ENCODE measurements at places on chromosomes 2 and 18.

GRCh38 chr2:88580088-88580487 is 47.2 kb downstream of the EIF2AK3 start:
- DNase-seq: no peak

DNA sequence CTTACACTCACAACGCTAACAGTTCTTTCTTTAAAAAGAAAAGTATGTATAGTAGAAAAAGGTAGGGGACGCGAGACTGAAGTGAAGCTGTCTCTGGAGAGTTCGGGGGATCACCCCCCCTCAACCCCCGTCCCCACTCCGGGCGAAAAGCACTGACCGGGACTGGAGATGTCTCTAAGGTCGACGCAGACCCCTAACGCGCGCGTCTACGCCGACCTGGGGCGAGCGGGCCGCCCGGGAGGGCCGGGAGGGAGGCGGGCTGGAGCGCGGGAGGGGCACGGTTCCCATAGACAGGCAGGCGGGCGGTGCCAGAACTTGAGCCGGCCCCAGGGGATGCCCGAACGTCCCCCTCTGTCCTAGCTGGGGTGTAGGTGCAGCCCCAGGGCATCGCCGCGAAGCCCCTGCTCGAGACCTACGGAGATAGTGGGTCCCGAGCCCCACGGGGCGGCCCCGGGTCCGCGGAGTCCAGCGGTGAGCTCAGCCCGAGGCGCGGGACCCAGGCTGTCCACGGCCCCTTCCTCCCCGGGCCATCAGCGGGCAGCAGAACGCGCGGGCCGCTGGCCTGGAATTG is 82.2 kb downstream of the CHRNA1 start:
- DNase-seq: no peak

- no peak for DNase-seq
These were observed 3.5 kb downstream of the GPR75 start for GRCh38 chr2:53856272-53856671.

- no peak for DNase-seq
These were observed 2.8 kb downstream of the MAPK4 start for GRCh38 chr18:50562686-50563085.

GRCh38 chr2:165016772-165017411 is 61.6 kb upstream of the SLC38A11 start:
- DNase-seq: peak; percentile 45

- no peak for DNase-seq
These were observed 69.5 kb upstream of the PELI1 start for GRCh38 chr2:64213532-64214275.

DNA sequence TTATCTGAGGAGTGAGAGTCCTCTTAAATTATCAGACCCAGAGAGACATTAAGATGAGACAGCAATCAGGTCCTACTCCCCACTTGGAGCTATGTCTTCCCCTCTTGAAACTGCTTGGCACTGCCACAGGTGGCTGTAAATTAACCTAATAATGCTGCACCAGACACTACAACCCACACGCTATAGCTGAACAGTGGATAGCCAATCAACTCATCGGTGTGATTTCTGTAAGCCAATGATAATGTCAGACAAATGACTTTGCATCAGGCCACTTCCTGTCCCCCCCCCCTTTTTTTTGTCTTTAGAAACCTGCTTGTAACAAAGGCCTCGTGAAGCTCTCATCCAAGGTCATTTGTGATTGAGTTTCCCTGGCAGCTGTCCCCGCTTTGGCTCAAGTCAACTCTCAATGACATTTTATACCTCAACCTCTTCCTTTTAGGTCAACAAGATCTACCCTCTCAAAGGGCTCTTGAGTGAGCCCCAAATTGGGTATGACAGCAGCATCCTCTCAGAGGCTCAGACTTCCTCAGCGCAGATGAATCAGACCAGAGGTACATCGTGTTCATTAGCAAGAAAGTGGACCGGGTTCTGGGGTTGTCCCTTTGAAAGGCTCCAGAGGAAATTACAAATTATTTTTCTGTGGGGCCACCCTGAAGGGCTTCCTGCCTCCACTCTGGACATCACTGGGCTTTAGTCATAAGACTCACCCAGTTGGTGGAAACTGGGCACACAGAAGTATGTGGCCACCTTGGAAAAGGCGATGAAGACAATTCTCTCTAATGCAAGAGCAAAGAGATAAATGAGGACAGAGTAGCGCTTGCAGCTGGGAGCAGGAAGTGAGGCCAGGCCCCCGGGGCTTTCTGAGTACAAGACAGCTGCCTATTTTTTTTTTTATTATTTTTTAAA is 73.6 kb downstream of the COPS8 start:
- no peak for DNase-seq

- DNase-seq: no peak
These were observed 49.4 kb downstream of the NCKAP5 start for GRCh38 chr2:133518700-133519344.

- peak; percentile 21 for DNase-seq
These were observed 39.6 kb downstream of the KCTD18 start for GRCh38 chr2:200470230-200470629.

DNA sequence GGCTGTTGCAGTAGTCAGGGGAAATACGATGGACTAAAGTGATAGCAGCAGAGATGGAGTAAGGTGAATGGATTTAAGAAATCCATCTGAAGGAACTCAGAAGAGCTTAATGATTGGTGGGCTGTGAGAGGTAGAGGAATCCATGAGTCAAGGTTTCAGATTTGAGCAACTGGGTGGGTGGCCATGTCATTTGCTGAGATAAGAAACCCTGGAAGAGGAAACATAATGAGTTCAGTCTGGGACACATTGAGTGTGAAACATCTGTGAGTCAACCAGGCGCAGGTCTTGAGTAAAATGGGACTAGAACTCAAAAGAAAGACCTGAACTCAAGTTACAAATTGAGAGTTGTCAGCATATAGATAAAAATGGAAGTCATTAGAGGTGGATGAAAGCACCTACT is 19.7 kb upstream of the ASNSD1 start:
- no peak for DNase-seq

DNA sequence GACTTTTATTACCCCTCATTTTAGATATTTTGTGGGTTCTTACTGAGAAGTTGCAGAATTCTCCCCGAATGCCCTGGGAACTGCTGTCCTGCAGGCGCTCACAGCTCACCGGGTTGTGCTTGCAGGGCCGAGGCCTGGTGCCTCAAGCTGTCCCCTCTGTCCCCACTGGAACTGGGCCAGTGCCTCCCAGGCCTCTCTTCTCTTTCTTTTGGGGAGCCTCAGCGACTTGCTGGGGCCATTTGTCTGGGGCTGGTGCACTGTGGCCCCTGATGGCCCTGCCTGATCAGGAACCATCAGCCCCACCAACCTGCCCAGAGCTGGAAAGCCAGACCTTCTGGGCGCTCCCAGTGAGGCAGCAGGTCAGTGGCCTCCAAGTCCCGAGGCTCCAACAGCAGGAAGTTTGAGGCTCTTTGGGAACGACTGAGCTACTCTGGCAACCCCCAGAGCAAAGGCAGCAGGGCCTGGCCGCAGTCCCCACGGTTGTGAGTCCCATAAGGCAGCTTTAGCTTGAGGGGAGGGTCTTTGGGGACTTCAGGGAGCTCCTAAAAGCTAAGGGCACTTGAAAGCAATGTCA is 14.7 kb upstream of the NEU4 start:
- DNase-seq: no peak

DNA sequence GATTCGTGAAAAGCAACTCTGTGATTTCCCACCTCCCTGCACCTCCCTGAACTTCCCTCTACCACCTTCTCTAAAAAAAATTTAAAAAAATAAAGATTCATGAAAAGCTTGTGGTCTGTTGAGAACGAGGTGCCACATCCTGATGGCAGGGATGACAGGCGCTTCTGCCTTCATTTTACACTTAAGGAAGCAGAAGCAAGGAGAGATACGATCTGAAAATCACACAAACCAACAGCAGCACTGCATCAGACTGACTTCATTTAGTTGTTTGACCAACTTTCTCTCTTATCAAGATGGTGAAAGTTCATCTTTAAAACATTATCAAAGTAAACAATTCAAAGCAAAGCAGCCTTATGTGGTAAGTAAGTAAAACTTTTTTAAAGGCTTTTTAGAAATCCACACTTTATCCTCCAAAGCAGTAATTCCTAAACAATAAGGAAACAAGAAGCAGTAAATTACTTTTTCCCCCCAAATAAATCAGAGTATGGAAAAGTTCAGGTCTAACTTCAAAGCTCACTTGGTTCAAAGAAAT is 15.5 kb downstream of the WDFY1 start:
- DNase-seq: no peak

- DNase-seq: peak; percentile 13
These were observed 208.5 kb upstream of the ACVR2A start for GRCh38 chr2:147636238-147636882.

GRCh38 chr2:176118601-176119339 is 2.2 kb downstream of the HOXD10 start:
- peak; percentile 72 for DNase-seq

GRCh38 chr18:58674863-58675472 is 3.7 kb downstream of the MALT1 start:
- DNase-seq: no peak

GRCh38 chr18:58400331-58400870 is 228.5 kb downstream of the ALPK2 start:
- no peak for DNase-seq

DNA sequence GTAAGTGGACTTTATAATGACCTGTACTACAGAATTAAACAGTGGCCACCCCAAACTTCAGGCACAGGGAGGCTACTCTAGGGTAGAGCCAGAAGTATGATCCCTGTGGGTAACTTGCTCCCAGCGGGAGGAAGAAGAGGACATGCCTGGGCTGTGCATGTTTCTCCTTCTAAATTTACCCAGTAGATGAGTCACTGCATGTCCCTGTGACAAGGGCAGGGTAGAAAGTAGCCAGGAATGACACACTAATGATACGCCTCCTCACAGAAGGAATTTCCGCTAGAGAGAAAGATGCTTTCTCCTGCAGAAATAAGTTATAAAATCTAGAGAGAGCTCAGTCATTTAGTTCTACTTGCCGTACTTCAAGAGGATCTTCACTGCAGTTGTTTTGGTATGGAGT is 7.5 kb downstream of the ACYP2 start:
- peak; percentile 40 for DNase-seq

DNA sequence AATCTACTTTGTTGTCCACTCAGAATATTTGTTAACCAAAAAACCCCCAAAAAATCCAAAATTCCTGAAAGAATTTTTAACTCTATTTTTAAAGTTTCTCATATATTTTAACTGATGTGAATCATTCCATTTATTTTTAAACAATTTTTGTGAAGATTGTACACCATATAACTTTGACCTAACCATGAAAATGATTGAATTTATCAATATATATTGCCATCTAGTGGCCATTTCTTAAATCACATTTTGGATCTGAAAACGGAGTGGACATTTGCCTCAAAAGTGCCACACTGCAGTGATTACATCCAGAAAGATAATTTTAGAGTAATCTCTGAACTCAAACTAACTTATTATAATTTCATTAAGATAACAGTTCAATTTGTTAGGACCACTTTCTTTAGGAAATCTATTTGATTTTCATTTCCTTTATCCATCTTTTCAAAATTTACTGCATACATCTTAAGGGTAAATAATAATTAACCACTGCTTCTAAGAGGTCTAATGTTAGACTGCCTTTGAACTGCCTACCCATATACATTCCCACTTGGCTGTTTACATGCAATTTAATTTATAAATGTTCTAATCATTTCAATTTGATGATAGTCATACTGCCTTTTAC is 71.1 kb downstream of the DSC3 start:
- peak; percentile 6 for DNase-seq

DNA sequence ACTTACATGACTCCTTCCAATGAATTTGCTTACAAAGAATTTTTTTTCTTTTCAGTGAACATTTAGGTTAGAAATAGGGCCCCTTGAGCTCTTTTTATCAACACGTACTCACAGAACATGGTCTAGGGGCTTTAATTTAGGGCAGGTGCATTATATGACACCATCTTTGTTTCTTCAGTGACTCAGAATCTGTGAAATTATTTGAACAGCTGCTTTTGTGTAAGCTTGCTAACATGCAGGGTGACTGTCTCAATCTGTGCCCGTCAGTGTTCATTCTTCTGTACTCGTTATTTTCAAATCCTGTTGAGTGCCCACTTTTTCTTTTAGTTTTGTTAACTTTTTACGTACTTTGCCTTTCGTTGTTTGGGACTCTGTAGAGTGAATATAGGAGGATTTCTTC is 52.8 kb upstream of the CABYR start:
- DNase-seq: no peak

- DNase-seq: no peak
These were observed 179.0 kb downstream of the LPIN1 start for GRCh38 chr2:11925295-11926066.

- DNase-seq: peak; percentile 79
These were observed 77.3 kb upstream of the PHLPP1 start for GRCh38 chr18:62637807-62638687.

DNA sequence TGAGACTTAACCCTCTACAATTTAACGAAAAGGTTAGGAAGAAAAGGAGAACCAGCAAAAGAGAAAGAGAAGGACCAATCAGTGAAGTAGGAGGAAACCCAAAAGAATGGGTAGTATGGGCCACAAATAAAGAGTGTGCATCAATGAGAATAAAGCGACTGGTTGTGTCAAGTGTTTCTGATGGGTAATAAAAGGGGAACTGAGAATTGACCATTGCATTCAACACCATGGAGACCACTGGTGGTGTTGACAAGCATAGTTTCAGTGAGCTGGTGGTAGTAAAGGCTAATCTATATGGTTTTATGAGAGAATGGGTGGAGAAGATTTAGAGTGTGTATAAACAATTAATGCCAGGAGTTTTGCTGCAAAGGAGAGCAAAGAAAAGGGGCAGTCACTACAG is 75.4 kb downstream of the CSRNP3 start:
- no peak for DNase-seq

GRCh38 chr2:46812361-46813019 is 103.1 kb downstream of the MCFD2 start:
- DNase-seq: peak; percentile 73

DNA sequence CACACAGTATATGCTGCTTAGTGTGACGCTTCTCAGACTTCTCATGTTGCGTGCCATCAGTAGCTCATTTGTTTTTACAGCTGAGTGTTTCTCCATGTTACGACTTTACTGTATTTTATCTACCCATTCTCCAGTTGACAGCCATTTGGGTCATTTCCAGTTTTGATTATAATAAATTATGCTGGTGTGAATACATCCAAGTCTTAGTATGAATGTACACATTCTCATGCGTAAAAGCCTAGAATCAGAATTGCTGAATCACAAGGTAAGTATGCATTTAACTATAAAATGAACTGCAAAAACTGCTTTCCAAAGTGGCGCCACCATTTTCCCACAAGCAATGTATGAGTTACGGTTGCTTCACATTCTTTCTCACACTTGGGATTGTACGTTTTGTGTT is 184.2 kb upstream of the SLC35G4 start:
- DNase-seq: no peak

DNA sequence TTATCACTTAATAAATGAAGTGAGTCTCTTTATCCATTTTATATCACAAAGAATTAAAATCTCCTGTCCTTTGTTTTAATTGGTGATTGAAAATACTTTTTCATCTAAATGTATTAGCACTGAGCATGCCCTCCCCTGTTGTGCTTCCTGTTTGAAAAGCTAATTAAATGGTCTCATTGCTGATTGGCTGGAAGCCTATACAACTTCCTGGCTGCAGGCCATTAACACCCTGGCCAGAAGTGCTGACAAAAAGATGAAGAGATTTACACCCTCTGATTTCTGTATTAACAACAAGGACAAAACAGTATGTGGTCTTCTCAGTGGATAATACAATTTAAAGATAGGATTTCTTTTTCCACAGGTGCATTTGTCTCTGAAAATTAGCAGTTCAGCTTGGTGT is 548.0 kb downstream of the DCC start:
- no peak for DNase-seq

Measured in COLO829 (cell line).